ENCODE measurements at places on chromosomes 7 and 10.
A peak's percentile ranks its signal among the peaks of the same experiment; 100 is the strongest.

GRCh38 chr7:150971242-150972022 is 6.7 kb downstream of the KCNH2 start:
- no peak for DNase-seq

DNA sequence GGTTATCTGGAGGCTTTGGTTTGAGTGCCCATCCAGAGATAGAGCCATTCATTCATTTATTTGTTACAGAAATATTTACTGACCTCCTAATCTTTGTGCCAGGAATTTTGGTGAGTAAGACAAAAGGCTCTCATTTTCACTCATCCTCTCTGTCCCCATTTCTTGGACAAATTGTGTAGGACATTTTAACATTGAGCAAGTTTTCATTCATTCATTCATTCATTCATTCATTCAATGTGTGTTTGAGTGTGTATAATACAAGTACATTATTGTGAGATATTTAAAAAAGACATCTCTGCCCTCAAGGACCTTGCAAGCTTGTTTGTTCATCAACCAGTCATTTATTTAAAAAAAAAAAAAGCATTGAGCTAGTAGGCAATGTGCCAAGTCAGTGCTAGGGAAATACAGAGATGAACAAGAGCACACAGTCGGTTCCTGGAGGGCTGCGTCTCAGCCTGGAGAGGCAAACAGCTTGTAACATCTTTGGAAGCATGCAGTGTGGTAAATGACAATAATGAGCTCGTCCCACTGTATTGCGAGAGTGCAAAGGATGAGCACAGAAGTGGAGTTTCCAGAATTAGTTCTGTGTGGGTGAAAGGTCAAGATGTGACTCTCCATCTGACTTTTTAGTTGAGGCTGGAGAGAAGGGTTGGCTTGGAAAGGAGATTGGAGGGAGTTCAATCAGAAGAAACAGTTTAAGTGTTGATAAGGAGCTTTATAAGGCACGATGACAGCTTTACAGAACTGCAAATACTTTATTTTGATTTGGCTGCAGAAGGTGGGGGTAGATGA is 50.5 kb upstream of the HBP1 start:
- DNase-seq: no peak

- DNase-seq: no peak
Observed at GRCh38 chr7:107344799-107345198, 125.1 kb upstream of the GPR22 start.

DNA sequence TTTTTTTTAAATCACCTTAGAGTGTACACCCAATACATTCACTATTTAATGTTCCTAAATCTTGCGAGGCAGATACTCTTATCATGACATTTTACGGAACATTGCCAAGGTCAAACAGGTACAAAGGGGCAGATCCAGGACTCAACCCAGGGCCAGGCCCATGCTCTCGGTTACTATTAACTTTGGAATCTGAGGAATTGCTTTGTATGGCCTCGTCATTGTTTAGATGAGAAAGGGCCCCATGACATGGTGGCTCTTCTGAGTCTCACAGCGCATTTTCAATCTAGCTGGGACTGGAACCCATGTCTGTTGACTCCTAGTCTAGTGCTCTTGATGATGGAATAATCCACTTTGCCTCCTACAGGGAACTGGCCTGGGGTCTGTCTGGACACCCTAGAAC is 59.1 kb downstream of the GATA3 start:
- no peak for DNase-seq

- DNase-seq: no peak
Observed at GRCh38 chr7:157408258-157409101, 71.7 kb downstream of the DNAJB6 start.

GRCh38 chr7:127881564-127881963 is 149.7 kb downstream of the LRRC4 start:
- no peak for DNase-seq

- DNase-seq: no peak
Observed at GRCh38 chr10:47379901-47380300, 4.2 kb downstream of the ZNF488 start.

- no peak for DNase-seq
Observed at GRCh38 chr7:149005427-149006344, 22.6 kb downstream of the PDIA4 start.

- no peak for DNase-seq
Observed at GRCh38 chr10:10785627-10786026, 232.0 kb upstream of the CELF2 start.

GRCh38 chr10:96968682-96969423 is 136.8 kb downstream of the LCOR start:
- DNase-seq: no peak

GRCh38 chr7:30469303-30469702 is 9.3 kb downstream of the NOD1 start:
- peak; percentile 96 for DNase-seq

GRCh38 chr7:101898106-101898505 is 80.7 kb downstream of the CUX1 start:
- no peak for DNase-seq

GRCh38 chr7:111384065-111384891 is 178.0 kb downstream of the IMMP2L start:
- DNase-seq: no peak

GRCh38 chr7:138033241-138033640 is 31.4 kb upstream of the CREB3L2 start:
- DNase-seq: no peak

DNA sequence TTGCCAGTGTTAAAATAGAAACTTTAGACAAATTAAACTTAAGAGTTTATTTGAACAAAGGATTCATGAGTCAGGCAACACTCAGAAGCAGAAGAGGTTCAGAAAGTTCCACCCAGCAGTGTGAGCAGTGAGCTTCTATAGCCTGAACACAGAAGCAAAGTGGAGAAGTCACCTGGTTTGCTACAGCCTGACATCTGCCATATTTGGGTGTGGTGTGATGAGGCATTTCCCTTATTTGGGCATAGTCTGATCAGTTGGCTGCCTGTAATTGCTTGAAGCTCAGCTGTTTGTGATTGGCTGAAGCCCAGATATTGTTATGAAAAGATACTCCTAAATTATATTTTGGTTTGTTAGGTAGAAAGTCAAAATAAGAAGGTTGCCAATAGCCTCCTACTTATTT is 39.1 kb downstream of the VWC2 start:
- DNase-seq: no peak

- DNase-seq: no peak
Observed at GRCh38 chr7:133265821-133266220, 12.9 kb downstream of the EXOC4 start.

DNA sequence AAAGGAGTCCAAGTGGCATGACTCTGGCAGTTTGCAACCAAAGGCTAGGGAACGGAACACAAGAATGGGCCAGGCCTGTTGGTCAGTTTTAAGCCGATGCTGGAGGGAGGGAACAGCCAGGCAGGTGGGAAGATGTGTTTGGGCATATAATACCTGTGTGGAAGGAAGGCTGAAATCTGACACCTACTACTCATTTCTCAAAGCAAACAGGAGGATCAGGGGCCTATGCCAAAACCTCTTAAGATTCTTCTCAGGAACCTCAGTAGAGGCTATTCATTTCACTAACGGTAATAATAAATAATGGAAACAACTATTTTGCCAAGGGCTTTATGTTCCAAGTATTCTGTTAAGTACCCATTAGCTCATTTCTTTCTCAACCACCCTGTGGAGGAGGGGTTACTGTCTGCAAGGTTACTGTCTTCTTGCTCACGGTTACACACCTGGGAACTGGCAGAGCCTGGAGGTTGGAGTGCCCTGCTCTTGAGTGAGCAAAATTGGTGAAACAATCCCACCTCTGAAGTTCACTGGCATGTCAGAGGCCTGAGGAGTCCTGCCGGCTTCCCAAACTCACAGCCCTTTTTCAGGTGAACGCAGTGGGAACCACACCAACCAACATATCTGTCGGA is 35.5 kb downstream of the GOT1 start:
- no peak for DNase-seq

- DNase-seq: no peak
Observed at GRCh38 chr7:30836991-30837390, 65.8 kb downstream of the MINDY4 start.

DNA sequence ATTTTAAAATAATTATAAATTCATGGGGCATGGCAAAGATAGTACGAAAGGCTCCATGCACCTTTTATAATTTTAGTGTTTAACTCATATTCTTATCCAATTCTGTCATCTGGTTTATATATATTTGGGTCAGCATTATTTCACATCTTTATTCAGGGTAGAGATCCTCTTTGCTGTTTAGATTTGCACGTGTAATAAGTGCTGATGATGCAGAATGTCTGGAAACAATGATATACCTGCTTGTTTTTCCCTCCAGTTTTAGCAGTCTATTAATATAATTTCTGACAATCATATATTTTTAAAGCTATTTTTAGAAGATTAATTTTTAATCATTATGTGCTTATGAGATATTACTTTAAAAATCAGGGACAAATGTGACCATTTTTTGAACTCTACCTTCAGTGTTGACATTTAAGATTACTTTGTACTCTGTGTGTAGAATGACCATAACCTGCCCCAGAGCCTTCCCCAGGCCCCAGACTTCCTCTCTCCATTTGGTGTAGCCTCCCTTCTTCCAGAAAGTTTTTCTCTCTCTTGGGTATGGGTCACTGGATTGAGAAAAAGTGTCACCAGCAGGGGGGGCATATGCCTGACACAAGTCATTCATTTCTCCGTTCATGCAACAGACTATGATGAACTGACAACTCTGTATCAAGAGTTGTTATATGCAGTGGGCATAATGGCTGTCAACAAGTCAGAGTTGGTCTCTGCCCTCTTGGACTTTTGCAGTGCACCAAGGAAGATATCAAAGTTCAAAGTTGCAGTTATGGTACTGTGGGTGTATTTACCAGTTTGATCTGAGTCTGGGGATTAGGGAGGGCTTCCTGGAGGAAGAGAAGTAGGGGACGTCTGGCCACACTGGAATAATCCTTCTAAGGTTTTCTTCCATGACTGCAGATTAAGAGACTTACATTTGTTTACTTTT is 192.6 kb upstream of the CCDC6 start:
- no peak for DNase-seq

DNA sequence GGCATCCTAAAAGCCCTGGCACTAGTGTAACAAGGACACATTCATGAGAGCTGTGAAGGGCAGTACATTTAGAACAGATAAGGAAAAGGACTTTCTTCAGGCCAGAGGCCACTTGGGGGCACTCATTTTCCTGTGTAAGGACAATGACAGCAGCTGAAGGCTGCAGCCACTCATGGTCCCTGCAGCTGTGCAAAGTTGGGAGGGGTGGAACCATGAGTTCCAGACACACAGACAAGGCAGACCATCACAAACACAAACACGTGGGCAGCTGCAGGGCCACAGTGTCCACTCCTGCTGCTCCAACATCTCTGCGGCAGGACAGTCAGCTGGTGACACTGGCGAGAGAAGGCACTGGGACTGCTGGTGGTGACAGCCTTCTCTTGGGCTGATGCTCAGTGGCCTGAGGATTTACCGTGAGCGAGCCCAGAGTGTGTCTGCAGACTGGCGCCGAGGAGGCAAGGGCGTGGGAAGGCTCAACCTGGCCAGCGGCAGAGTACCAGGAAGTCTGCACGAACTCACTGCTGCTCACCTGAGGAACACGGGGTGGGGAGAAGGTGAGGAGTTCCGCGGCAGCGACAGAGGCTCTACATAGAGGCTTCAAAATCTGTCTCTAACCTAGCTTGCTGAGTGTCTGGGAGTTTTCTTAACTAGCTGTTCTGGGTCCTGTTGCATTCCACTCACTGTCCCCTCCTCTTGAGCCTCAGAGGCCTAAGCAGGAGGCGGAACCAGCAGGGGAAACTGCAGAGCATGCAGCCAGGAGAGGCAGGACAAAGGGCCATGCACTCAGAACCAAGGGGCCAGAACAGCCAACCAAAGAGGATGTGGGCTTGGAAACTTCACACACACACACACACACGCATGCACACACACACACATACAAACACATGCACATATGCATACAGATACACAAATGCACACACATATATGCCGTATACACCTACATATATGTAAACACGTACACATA is 76.5 kb upstream of the DDC start:
- no peak for DNase-seq

GRCh38 chr10:84762754-84763394 is 434.5 kb downstream of the CCSER2 start:
- DNase-seq: no peak

GRCh38 chr7:142511801-142512200 is 237.5 kb upstream of the PRSS1 start:
- no peak for DNase-seq
